ENCODE measurements at places on chromosomes 3 and 15.
A peak's percentile ranks its signal among the peaks of the same experiment; 100 is the strongest.

DNA sequence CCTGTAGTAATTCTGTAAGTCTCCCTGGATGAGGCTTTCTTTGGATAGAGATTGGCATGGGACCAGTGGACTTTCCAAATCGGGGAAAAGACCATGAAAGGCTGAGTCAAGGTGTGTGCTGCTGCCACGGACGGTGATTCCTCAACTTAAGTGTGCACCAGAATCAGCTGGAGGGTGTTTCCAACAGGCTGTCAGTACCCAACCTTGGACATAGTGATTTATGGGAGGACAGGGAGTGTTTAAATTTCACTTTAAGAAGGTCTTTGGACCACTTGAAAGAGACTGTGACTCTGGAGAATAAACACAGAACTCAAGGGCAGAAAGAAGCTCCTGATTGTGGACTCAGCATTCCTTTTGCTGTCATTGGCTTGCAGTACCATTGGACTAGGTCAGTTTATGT is 20.4 kb upstream of the CHST2 start:
- no peak for DNase-seq

GRCh38 chr3:58073301-58074108 is 65.3 kb downstream of the FLNB start:
- DNase-seq, result no peak

DNA sequence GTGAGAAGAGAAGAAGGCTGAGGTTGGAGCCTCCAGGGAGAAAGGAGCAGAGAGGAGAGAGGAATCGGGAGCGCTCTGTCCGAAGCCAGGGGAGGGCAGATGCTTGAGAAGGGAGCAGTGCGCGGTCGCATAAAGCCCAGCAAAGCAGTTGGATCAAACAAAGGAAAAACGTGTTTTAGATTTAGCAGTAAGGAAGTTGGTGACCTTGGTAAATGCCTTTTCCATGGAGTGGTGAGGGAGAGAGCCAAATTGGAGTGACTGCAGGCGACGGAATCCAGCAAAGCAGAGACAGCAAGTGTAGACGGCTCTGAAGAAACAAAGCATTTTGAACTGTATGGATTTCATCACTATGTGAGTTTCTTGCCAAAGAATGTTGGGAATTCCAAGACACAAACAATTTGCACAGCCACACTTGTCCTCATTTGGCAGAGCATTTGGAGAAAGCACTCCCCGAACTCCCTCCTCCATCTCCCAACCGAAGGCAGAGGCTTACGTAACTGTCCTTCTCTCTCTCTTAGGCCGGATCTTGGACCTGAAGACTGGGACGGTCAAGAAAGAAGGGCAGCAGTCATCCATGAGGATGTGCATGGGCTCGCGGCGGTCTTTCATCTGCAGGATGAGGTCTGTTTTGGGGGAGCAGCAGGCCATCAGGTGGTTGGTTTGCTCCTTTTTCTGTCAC is 103.6 kb downstream of the ARNT2 start:
- no peak for DNase-seq

GRCh38 chr3:65996589-65996988 is 42.1 kb downstream of the MAGI1 start:
- DNase-seq, result no peak

- peak; percentile 87 for DNase-seq
These were observed 26.3 kb upstream of the NR2C2 start for GRCh38 chr3:14921034-14921616.

GRCh38 chr3:51711352-51712037 is 4.6 kb downstream of the GRM2 start:
- DNase-seq, result no peak

GRCh38 chr3:186618318-186618938 is 5.6 kb downstream of the AHSG start:
- DNase-seq, result no peak

- DNase-seq, result no peak
These were observed 17.1 kb downstream of the SKIC8 start for GRCh38 chr15:78282324-78282723.

- DNase-seq, result no peak
These were observed 133.0 kb upstream of the THBS1 start for GRCh38 chr15:39447881-39448280.

DNA sequence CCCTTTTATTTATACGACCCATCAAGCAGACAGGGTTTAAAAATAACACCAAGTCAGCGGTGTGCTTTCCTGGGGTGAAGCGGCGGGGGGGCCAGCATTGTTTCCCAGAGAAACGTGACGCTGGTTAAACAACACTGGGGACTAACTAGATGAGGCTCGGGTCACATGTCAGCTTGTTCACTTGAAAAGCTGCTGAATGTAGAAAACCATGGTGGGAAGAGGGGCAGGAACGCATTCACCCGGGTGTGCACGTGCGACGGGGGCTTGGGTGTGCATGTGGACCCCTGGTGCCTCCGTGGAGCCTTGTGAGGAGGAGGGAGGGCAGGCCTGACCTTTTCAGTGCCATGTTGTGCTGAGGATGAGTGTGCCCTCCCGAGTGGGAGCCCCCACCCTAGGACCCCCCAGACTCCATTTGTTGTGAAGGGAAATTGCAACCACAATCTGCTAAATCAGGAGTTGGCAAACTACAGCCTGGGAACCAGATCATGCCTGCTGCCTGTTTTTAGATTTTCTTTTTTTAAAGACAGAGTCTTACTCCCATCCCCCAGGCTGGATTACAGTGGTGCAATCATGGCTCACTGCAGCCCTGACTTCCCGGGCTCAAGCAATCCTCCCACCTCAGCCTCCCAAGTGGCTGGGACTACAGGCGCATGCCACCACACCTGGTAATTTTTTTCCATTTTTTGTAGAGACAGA is 70.4 kb upstream of the CMTM7 start:
- DNase-seq, result peak; percentile 41

GRCh38 chr15:67832897-67833709 is 6.7 kb downstream of the RNU6-1 start:
- no peak for DNase-seq

- no peak for DNase-seq
These were observed 107.7 kb downstream of the MYO5A start for GRCh38 chr15:52421029-52421428.

DNA sequence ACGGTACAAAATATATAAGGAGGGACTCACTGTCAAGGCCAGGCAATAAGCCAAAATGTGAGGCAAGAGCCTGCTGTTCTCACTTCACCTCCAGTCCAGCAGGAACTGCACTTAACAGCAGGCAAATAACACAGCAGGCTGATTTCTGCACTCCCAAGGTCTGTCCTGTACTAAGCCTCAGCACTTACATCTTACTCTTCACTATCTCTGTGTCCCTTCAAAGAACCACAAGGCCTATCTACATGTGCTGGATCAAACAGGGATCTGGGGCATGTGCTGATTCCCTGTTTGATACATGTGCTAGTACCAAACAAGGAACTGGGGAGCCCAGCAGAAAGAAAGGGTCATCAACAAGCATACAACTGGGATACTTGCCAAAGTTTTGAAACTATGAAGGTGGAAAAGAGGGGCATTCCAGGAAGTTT is 22.2 kb downstream of the UACA start:
- DNase-seq, result peak; percentile 16

DNA sequence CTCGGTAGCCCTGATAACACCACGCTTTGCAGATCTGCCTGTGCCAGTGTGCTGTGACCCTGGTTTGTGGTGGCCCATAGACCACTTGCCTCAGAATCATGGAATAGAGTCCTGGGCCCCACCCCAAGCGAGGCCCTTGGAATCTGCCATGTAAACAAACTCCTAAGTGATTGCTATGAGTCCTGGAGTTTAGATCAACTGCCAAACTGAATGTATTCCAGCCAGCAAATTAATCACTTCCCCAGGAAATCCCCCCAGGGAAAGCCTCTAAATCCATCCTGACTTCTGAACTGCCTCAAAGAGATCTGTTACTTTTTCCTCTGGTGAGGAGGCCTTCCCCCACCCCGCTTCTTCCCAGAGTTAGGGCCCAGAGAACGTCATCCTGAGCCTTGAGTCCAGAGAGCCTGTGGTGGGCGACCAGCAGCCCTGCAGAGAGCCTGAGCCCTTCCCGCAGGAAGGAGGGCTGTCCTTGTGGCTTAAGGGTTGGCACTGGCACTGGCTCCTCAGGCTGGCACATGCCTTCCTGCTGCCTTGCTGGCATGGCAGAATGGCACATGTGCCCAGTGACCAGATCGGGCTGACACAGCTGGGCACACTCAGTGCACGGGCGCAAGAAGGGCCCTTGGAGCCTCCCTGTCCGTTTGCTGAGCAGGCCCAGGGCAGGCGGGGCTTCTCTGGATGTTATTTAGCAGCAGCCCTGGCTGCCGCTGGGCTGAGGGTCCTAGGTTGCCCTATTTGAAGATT is 50.6 kb upstream of the PLXNA1 start:
- no peak for DNase-seq

GRCh38 chr3:107520535-107520934 is 2.2 kb upstream of the BBX start:
- no peak for DNase-seq

GRCh38 chr3:126124148-126124868 is 40.4 kb upstream of the SLC41A3 start:
- no peak for DNase-seq

- no peak for DNase-seq
These were observed 5.8 kb downstream of the MNS1 start for GRCh38 chr15:56459096-56459495.

DNA sequence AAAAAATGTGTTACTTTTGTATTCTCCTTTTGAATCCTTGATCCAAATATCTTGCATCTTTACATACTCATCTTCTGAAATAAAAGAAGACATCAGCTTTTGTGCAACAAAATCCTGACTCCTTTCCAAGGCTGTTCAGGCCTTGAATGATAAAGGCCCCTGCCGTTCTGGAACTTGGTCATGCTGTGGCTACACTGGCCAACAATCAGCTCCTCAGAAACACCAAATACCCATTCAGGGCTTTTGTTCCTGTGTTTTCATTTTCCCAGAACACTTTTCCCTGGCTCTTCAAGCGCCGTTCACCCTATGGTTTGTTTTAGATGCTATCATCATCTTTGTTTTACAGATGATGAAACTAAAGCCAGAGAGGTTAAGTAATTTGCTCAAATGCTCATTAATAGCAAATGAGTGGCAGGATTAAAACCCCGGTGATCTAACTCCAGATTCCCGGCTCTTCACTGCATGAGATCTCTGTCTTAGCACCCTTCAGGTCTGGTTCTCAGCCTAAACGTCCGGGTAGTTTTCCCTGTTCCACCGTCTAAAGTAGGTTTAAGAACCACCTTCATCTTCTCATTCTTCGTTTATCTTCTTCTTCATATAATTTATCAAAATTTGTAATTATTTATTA is 58.3 kb downstream of the EPHA3 start:
- no peak for DNase-seq

- DNase-seq, result no peak
These were observed 217.6 kb upstream of the IL12A start for GRCh38 chr3:159770998-159771397.

- DNase-seq, result peak; percentile 68
These were observed 65.7 kb upstream of the ALDH1L1 start for GRCh38 chr3:126245811-126246727.

DNA sequence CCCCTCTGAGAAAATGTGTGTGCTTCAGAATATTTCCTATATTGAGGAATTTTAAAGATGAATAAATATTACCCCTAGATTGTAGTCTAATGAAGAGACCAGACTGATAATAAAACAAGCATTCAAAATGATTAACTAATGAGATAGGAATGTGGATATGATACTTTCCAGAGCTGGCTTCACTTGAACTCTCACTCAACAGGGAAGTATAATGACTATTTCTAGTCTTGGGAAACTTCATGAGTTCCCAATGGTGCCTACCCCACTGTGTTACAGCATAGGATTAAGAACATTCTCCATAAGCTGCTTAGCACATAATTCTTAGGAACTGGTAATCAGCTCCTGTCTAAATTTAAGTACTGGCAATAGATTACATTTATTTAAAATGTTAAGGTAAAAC is 261.5 kb upstream of the ZNF385D start:
- no peak for DNase-seq

DNA sequence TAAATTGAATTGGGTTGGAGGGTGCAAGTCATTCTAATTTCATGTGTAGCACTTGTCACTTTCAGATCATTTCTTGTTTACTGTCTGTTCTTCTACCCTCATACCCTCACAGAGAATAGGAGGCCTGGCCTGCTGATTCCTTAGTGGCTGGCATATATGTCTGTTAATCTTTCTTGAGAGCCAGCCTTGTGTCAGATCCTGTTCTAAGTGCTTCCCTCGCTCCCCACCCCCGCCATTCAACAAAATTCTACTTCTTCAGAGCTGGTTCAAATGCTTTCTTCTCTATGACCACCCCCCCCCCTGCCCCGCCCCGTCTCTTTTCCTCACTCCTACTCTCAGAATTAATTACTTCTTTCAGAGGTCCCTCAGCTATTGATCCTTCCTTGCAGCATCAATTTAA is 1.5 kb upstream of the U2SURP start:
- peak; percentile 30 for DNase-seq

DNA sequence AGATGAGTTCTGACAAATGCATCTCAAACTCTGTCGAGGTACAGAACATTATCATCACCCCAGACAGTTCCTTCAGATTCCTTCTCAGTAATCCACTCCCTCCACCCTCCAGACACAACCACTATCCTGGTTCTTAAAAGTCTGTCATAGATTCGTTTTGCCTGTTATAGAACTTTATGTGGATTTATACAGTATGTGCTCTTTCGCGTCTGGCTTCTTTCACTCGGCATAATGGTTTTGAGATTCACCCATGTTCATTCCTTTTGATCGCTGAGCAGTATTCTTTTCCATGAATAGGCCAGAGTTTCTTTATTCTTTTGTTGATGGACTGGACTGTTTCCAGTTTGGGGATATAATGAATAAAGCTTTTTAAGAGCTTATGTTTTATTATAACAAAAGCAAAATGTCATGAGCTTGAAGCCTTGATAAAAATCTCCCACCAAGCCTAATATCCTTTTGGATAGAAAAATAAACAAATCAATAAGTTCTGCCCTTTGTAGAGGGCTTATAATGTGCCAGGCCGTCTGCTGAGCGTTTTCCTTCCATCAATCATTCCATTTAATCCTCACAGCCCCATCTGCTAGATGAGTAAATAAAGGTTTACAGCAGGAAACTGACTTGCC is 21.3 kb upstream of the RFTN1 start:
- no peak for DNase-seq

GRCh38 chr3:169327546-169328356 is 335.8 kb downstream of the MECOM start:
- DNase-seq, result no peak

- no peak for DNase-seq
These were observed 216.4 kb upstream of the DPPA4 start for GRCh38 chr3:109553591-109554371.

- no peak for DNase-seq
These were observed 303.9 kb upstream of the RASGRP1 start for GRCh38 chr15:38868326-38869114.

GRCh38 chr3:150319900-150320299 is 88.2 kb upstream of the TSC22D2 start:
- no peak for DNase-seq

DNA sequence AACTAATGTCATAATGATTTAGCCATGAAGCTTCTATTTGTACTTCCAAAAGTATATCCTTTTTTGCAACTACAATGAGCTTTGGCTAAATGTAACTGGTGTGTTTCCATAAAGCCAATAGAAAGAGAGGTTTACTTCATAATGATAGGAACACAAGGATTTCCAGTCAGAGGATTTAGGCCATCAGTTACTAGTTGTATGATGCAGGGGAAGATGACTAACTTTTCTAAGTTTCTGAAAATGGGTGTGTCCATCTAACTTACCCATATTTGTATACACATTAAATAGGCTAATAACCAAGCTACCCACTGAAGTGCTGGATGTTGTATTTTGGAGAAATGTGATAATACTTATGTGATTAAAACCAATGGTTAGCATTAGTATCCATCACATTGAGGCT is 55.7 kb downstream of the SLC4A7 start:
- no peak for DNase-seq

GRCh38 chr3:112730210-112730609 is 89.3 kb upstream of the CCDC80 start:
- no peak for DNase-seq
